ENCODE measurements at places on chromosomes 6 and 20. TPM values are rescaled to one million over a fixed set of nuclear protein-coding genes. Genes with fewer than 3 reads are reported as not detected.

The KHDC3L gene
- not detected for total RNA-seq

The TMEM74B gene
- 0.44 TPM for total RNA-seq

The C6orf47 gene
- 17.8 TPM for total RNA-seq

The TMEM200A gene
- not detected for total RNA-seq

The TREML2 gene
- not detected for total RNA-seq

The SOX18 gene
- total RNA-seq, result 0.83 TPM

The JPH2 gene
- 41.1 TPM for total RNA-seq

The STMND1 gene
- 0.26 TPM for total RNA-seq

The BMP5 gene
- total RNA-seq, result 0.20 TPM

The FAM217A gene
- total RNA-seq, result not detected

DNA sequence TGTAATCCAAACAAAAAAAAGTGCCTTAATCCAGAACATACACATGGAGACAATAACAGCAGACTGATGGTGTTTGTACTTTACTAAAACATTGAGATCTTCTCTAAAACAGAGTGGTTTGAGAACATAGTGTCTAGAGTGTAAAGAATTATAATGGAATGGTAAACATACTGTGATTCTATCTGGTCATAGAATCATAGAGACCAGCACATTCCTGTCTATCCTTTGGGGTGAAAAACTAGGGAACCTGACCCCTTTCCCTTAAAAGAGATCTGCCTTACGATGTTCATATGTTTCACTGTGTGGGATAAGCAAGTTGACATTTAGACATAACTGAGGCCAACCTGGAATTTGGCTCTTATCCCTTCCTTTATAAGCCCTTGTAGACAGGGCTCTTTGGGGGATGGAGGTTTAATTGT, 55.7 kb downstream of the TRMT11 start:
- DNase-seq, result no peak

DNA sequence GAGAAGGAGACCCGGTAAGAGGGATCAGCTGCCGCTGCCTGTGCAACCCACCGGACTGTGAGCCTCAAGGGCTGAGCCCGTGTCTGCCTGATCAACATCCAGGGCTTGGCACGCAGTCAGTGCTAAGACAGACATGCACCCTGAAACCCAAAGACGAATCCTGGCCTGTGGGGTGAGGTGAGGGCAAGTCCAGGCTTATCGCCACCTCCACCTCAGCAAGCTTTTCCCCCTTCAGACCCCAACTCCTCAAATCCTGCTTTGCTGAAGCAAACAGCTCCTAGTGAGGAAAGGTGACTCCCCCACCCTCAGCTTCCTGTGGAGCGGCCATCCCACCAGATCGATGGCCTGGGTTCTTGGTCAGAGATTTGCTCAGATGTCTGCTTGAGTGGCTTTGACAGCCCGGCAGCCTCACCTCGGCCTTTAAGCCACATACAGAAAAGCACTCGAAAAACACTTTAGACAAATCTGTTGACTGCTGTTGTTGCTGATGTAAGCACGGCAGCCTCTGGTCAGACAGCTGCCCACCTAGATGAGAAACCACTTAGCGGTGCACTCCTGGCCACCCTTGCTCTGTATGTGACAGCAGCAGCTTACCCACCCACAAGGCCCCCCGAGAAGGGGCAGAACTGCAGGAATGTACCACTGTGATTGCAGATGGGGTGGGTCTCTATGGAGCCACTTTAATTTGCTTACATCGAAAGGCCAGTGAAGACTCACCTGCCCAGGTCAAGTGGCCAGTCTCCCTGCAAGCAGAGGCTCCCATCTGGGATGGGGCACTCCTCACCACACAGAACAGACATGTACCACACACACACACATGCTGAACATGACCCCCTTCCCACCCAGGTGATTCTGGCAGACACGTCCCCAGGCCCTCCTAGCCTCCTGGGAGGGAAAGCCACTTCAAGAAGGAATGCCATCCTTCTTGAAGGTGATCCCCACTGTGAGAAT, 14.8 kb downstream of the MTCH1 start:
- no peak for DNase-seq

- peak; percentile 61 for DNase-seq
Measured at GRCh38 chr6:29628419-29629281, 4.3 kb downstream of the GABBR1 start.

DNA sequence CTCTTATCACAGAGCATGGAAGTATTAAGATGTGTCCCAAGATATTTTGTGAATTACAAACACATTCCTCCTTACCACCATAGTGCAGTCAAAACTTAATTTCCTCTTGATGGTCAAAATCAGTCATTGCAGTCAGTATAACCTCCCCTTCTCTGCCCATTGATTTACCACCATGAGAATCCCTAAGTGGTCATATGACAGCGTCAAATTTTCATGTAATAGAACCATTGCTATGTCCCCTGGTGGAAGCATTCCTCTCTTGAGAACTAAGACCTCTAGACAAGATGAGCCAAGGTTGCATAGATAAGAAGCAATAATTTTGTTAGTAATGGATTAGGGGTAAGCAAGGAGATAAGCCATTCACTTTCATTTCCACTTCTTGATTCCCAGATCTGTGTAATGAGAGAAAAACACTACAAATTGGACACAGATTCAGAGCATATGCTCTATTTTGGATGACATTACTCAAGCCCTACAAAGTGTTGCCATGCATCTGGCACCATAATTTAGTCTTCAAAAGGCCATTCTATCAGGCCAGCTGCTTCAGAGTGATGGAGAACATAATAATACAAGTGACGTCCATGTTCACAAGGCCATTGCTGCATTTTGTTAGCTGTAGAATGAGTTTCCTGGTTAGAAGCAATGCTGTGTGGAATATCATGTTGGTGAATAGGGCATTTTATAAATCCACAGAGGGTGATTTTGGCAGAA, 49.6 kb upstream of the PDE7B start:
- no peak for DNase-seq

GRCh38 chr6:74853991-74854390, 351.9 kb downstream of the COL12A1 start:
- no peak for DNase-seq

DNA sequence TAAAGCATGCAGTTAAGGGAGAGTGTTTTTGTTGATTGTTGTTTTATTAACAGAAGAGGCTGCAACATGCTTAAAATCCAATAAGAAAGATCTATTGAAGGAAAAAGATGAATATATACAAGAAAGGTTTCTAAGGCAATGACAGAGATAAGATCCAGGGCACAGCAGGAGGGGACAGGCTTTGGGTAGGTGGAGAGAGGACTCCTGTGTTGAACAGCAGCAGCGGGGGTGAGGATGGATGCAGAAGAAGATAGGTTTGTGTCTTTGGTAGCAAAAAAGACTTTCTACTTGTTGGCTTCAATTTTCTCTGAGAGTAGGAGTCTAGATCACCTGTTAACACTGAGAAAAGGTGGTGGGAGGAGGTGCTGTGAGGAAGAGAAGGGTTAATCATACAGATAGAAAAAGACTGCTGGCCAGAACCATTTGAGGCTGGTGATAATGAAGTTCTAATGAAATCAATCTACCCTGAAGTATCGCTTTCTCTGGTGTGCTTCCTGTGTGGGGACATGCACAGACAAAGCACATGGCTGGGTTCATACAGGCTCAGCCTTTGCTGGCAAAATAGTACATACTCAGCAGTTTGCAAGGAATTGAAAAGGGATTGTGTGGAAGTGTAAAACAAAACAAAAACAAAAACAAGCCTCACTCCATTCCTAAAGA, 17.2 kb upstream of the DST start:
- DNase-seq, result no peak

GRCh38 chr6:130239755-130240154, 17.0 kb upstream of the SAMD3 start:
- DNase-seq, result no peak

GRCh38 chr6:16764188-16764950, 3.1 kb upstream of the ATXN1 start:
- no peak for DNase-seq

GRCh38 chr6:166778046-166778445, 151.0 kb upstream of the RPS6KA2 start:
- no peak for DNase-seq

DNA sequence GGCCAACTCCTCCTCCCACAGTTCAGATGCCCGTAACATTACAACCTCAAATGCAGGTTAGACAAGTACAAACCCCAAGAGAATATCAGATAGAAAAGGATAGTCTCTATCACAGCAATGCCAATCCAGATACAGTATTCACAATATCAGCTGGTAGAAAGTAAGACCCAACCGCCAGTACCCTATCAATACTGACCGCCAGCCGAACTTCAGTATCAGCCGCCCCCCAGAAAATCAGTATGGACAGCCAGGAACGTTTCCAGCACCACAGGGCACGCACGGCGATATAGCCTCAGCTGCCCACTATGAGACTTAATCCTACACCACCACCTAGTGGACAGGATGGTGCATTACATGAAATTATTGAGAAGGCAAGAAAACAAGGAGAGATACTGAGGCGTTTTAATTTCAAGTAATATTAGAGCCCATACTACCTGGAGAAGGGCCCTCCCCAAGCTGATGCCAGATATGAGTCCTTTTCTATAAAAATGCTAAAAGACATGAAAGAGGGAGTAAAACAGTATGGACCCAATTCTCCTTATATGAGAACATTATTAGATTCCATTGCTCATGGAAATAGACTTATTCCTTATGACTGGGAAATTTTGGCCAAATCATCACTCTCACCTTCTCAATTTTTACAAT, 17.6 kb upstream of the EIF2S2 start:
- DNase-seq, result peak; percentile 55

DNA sequence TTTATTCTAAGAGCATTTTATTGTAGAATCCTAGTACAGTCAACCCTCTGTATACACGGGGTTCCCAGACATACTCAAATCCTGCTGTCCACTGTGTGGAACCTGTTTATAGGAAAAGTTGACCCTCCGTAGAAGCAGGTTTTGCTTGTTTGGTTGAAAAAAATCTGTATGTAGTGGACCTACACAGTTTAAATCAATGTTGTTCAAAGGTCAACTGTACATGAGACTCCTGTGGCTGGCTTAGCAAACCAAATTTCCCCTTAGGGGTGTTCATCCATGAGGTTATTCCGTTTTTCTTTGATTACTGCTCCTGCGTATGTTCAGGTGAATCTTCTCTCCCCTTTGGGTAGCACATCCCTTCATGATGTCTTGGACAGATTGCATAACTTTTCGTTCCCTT, 387.0 kb upstream of the ZFP64 start:
- no peak for DNase-seq

- no peak for DNase-seq
Measured at GRCh38 chr6:167330750-167331149, 5.9 kb downstream of the TTLL2 start.

GRCh38 chr6:145380186-145380585, 355.1 kb downstream of the EPM2A start:
- DNase-seq, result no peak

DNA sequence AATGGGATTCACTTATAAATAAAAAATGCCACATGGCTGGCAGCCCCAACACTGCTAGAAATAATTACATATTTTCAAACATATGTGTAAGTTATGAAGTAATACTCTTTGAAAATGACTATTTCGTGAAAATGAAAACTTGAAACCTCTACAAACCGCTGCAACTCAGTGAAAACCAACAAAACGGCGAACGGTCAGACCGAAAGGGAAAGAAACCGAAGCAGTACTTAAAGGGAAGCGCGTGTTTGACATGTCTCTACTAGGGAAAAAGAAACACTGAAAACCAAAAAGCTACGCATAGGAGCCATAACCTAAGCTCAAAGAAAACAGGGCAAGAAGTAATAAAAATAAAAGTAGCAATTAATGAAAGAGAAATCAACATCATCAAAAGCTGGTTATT, 121.0 kb upstream of the GGTLC1 start:
- no peak for DNase-seq

DNA sequence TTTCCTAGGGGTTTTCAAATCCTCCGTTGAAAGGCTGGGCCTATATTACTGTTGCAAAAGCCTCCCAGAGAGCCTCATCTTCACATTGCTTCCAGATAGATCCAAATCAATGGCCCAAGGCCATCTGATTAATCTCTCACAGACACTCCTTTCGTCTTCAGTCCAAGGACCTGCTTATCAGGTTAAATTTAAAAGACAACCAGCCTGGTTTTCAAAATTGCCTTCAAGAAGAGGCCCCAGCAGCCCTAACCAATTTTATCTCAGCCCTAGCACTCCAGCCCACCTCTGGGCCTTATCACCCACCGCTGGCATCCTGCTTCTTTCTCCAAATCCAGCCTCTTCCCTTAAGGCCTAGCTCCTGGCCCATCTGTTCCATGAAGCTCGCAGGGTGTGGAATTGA, 15.5 kb upstream of the CCND3 start:
- DNase-seq, result no peak

DNA sequence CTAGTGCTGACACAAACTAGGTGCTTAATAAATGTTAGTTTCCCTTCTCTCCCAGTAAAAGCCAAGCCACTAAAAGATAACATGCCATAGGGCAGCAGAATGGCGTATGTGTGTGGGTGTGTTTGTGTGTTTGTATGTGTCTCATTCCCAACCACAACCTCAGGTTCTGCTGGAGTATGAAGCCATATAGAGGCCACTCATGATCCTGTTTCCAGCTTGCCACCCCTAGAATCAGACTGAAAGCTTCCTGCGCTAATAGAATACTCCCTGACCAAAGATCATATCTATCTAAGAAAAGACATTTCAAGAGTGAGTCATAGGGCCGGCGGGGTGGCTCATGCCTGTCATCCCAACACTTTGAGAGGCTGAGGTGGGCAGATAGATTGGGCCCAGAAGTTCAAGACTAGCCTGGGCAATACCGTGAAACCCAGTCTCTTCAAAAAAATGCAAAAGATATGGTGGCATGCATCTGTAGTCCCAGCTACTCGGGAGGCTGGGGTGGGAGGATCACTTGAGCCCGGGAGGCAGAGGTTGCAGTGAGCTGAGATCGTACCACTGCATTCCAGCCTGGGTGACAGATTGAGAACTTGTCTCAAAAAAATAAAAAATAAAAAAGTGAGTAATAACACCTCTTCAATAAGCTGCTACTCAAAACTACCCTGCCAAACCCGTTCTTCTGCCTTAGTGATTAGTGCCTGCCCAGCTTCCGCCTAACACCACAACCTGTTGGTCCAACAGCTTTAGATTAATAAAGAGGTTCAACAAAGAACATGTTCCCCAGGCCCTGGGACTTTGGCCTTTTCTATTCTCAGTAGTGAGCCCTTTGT, 11.8 kb upstream of the SNRPC start:
- peak; percentile 93 for DNase-seq

- peak; percentile 80 for DNase-seq
Measured at GRCh38 chr20:58888521-58889333, 36.2 kb downstream of the GNAS start.
